ENCODE measurements at places on chromosomes 11 and 22.

DNA sequence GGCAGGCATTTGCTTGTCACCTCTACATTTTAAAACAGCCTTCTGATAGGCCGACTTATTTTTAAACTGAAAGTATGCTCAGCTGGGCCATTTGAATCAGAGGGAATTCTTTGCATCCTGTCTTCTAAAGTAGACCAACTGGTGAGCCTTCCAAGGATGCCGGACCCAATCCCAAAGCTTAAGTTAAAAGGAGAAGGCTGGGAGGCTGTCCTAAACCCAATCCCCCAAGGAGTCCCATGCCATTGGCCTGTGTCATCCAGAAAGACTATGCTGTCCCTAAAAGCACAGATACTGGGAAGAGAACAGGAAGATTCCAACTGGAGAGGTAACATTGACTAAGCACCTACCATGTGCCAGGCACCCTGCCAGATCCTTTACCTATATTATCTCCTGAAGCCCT, 18.0 kb downstream of the TENM4 start:
- H3K27me3 ChIP-seq = no peaks in the 10 kb centered on the region
- no peak overlapping the region for H3K27ac ChIP-seq
- H3K4me1 ChIP-seq = no peaks in the 10 kb centered on the region
- ATAC-seq = no peak

GRCh38 chr11:3840870-3841425, at the start of gene RHOG:
Gene RHOG, minus strand, starts transcription at chr11:3840959. Its CDS starts 12,821 bp downstream, at chr11:3828138.
- H3K4me3 ChIP-seq = peak within 1 kb of the TSS; percentile 91
- peak within 1 kb of the TSS; percentile 99 for H3K27ac ChIP-seq
- H3K4me1 ChIP-seq = peaks cover 51% of the 10 kb centered on the region
- H3K36me3 ChIP-seq = no peaks in the 10 kb centered on the region
- ATAC-seq = peak; percentile 84
- no peaks in the 10 kb centered on the region for H3K27me3 ChIP-seq

- no peak for ATAC-seq
- peak overlapping the region; percentile 82 for H3K27ac ChIP-seq
- no peak overlapping the region for H3K4me3 ChIP-seq
- no peaks in the 10 kb centered on the region for H3K27me3 ChIP-seq
- no peaks in the 10 kb centered on the region for H3K36me3 ChIP-seq
- H3K4me1 ChIP-seq = no peaks in the 10 kb centered on the region
Observed at GRCh38 chr11:130435671-130436070, 7.3 kb upstream of the ADAMTS8 start.

DNA sequence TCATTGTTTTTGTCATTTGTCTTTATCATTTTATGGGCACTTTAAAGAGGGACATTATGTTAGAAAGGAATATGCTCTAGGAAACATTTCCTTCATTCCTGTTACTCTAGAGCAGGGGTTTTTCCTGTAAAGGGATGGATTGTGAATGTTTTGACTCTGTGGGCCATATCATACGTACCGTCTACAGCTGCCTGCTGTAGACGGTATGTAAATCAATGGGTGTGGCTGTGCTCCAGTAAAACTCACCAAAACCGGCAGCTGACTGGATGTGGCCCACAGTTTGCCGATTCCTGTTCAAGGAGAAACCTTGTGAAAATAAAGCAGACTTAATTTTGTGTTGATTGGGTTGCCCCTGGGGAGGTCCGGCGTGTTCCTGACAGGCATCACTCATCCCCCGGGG, 7.3 kb downstream of the IGHMBP2 start:
- no peak for ATAC-seq
- H3K27me3 ChIP-seq = no peaks in the 10 kb centered on the region
- H3K27ac ChIP-seq = no peak overlapping the region
- H3K36me3 ChIP-seq = peaks cover 95% of the 10 kb centered on the region
- no peaks in the 10 kb centered on the region for H3K4me1 ChIP-seq
- no peak overlapping the region for H3K4me3 ChIP-seq

DNA sequence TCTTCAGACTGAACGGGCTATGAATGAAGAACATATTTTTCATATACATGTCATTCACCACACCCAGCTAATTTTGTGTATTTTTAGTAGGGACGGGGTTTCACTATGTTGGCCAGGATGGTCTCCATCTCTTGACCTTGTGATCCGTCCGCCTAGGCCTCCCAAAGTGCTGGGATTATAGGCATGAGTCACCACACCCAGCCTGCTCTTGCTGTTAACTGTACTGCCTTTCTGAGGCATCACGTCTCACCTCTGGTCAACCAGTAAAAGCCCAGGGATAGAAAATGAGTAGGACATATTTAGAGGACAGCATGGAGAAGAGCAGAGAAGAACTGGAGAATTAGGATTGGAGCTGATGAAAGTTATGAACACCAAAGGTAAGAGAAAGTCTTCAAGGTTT, 55.6 kb downstream of the APOL3 start:
- no peaks in the 10 kb centered on the region for H3K4me1 ChIP-seq
- no peaks in the 10 kb centered on the region for H3K27me3 ChIP-seq
- ATAC-seq = no peak
- H3K4me3 ChIP-seq = no peak overlapping the region
- H3K36me3 ChIP-seq = no peaks in the 10 kb centered on the region
- no peak overlapping the region for H3K27ac ChIP-seq

DNA sequence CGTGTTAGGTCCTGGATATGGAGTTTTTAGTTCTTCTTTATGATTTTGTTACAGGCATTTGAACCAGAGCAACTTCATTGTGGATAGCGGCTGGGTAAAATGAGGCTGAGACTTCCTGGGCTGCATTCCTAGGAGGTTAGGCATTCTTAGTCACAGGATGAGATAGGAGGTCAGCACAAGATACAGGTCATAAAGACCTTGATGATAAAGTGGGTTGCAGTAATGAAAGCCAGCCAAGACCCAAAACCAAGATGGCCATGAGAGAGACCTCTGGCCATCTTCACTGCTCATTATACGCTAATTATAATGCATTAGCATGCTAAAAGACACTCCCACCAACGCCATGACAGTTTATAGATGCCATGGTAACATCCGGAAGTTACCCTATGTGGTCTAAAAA, 23.4 kb upstream of the CLMP start:
- no peaks in the 10 kb centered on the region for H3K27me3 ChIP-seq
- peaks cover 5% of the 10 kb centered on the region for H3K4me1 ChIP-seq
- peak overlapping the region; percentile 11 for H3K27ac ChIP-seq
- no peak overlapping the region for H3K4me3 ChIP-seq
- H3K36me3 ChIP-seq = no peaks in the 10 kb centered on the region
- no peak for ATAC-seq

DNA sequence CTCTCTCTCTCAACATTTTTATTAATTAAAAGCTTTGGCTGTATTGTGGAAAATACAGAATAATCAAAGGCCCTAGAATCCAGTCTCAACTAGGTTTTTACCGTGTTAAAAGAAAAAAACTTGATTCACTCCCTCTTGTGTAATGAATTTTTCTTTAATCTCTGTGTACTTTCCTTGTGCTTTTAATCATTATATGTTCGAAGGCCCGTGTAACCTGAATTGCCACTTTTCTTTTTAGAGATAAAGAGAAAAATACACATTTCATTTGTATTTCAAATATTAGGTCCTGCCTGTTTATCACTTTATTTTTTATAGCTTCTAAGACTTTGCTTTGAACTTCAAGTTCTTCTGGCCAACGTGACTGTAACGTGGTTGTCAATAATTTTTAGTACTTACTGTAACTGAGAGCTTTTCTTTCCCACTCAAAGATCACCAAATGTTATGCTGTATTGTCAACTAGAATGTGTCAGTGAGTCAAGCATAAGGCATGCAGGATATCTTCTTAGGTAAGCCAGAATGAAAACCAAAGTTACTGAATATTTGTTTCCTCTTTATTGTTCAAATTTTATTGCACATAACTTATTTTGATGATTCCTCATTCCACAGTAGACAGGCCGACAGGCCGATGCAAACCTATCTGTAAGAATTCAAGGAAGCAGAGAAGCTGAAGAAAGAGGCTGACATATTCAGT, 23.3 kb upstream of the FAR1 start:
- H3K27me3 ChIP-seq = no peaks in the 10 kb centered on the region
- no peak overlapping the region for H3K27ac ChIP-seq
- no peaks in the 10 kb centered on the region for H3K36me3 ChIP-seq

GRCh38 chr11:91998481-91998880, 226.1 kb upstream of the FAT3 start:
- no peak overlapping the region for H3K27ac ChIP-seq
- ATAC-seq = no peak
- no peaks in the 10 kb centered on the region for H3K4me1 ChIP-seq

- no peak overlapping the region for H3K27ac ChIP-seq
- no peak for ATAC-seq
- no peaks in the 10 kb centered on the region for H3K4me1 ChIP-seq
- no peaks in the 10 kb centered on the region for H3K27me3 ChIP-seq
Observed at GRCh38 chr22:43975041-43975440, 19.8 kb downstream of the SAMM50 start.

- peaks cover 10% of the 10 kb centered on the region for H3K36me3 ChIP-seq
- ATAC-seq = no peak
- H3K27ac ChIP-seq = no peak overlapping the region
- no peaks in the 10 kb centered on the region for H3K4me1 ChIP-seq
- no peaks in the 10 kb centered on the region for H3K27me3 ChIP-seq
- no peak overlapping the region for H3K4me3 ChIP-seq
Observed at GRCh38 chr22:31504282-31504681, 7.9 kb downstream of the SFI1 start.
